ENCODE measurements at places on chromosomes 6 and 20.

GRCh38 chr6:158754738-158755137 lies 64.4 kb downstream of the EZR start:
- no peak for DNase-seq

DNA sequence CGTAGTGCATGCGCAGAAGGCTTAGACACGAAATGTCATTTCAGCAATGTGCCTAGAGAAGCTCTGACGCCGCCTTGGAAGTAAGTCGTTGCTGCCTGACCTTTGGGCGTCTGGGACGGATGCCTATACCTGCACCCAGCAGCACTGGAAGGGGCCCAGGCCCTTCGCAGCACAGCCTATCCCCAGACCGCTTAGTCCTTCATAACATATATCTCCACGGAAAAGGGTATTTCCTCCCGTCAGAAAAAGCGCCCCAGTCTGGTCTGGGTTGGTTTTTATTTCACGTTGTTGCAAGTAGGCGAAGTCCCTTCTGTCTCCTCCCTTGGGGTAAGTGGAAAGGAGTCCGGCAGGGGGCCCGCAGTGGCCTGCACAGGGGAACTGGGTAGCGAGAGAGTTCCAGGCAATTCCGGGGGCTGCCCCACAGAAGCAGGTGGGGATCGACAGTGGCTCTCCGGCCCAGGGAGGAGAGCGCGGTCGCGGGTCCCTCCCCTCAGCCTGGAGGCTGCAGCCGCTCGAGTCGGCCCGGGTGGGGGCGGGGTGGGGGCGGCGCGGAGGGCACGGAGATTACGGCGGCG lies 559 bp upstream of the EYA4 start:
- DNase-seq = no peak

DNA sequence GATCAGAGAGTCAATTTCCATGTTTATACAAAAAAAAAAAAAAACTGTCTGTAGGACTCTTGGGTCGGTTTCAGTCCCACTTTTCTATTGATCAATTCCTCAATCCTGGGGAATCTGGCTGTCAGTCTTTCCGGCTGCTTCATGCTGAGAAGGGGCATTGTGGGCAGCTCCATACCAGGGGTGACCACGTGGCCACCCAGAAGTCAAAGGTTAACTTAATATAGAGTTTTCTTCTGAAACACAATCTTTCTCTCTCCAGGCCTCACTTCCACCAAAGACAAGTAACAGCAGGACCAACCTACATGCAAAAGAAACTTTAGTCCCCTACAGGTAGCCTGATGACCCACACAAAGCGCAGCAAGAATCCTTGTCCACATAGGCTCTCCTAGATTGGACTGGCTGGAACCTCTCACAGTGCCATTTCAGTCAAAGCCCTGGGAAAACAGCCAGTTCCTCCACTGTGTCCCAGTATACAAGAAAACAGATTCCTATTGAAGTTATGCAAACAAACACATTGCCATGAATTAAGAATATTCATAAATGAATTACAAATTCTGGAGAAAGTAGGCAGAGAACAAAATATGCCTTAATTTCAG lies 18.5 kb upstream of the SERPINB9 start:
- no peak for DNase-seq

DNA sequence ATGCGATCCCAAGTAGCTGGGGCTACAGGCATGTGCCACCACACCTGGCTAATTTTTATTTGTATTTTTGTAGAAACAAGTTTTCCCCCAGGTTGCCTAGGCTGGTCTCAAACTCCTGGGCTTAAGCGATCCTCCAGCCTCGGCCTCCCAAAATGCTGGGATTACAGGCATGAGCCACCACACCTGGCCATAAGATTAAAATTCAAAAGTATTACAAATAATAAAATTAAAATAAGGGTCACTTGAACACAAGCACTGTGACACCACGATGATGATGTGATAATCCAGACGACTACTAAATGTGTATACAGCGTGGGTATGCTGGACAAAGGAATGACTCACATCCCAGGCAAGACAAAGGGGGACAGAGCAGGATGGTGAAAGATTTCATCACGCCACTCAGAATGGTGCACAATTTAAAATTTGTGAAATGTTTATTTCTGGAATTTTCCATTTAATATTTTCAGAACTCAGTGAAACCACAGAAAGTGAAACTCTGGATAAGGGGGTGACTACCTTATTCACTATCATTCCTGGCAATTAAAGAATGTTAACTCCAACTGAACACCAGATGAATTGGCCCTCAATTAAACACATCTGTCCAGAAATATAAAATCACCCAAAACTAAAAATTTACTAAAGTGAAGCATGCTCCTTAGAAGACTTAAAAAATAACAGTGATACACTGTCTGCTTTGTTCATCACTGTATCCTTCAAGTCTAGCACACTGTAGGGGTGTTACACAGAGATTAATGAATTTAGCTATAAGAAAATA lies 13.1 kb downstream of the B4GALT5 start:
- DNase-seq = no peak

DNA sequence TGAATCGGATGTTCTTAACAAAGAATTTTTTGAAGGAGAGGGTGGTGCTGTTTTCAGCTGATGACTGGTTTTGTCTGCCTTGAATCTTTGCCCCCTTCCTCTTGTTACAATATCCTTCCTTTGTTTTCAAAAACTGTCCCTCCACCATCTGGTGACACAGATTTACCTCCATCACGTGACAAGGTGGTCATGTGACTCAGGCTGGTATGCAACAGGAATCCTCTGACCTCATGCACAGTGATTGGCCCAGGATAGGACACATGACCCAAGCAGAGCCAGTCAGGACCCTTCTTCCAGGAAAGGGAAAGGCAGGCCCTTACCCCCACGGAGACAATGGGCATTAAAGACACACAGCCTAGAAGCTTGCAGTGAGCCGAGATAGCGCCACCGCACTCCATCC lies 84.7 kb upstream of the MC3R start:
- no peak for DNase-seq

DNA sequence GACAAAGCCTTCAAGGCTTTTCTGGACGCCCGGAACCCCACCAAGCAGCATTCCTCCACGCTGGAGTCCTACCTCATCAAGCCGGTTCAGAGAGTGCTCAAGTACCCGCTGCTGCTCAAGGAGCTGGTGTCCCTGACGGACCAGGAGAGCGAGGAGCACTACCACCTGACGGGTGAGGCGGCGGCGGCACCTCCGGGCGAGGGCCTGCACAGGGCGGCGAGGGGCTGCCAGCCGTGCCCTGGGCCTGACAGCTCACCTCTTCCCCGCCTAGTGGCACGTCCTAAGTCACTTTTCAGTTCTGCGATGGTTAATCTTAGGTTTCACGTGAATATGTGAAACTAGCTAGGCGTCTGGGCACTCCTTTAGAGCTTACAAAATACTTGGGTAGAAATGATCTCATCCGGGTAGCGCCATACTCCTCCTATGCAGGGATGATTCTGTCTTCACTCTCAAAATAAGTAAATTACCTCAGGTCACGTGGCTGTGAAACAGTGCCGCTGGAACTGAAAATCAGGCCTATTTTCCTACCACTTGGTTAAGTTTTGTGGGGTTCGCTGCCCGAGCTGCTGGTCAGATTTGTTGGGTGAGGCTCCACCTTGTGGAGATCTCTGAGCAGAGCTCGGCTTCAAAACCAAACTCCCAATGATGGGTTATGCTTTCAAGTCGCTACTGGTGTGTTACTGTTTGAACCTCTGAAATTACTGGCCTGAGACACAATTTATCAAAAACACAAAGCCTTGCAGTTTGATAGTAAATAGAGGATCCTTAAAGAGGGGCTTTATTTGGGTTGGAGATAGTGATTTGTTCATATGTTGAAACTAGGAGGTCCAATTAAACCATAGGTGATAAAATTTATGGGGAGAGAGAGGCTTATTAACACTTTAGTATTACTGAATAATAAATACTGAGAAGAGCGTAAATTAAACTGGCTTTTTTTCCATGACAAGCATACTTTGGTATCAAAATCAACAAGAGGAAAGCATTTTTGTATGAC lies 15.5 kb upstream of the CLDN20 start:
- peak; percentile 20 for DNase-seq

GRCh38 chr6:161755080-161755479 lies 481.2 kb upstream of the AGPAT4 start:
- DNase-seq = no peak

- no peak for DNase-seq
Measured at GRCh38 chr6:2876210-2877056, 26.7 kb downstream of the SERPINB9 start.

GRCh38 chr6:116268589-116269293 lies 11.0 kb downstream of the TSPYL1 start:
- no peak for DNase-seq

DNA sequence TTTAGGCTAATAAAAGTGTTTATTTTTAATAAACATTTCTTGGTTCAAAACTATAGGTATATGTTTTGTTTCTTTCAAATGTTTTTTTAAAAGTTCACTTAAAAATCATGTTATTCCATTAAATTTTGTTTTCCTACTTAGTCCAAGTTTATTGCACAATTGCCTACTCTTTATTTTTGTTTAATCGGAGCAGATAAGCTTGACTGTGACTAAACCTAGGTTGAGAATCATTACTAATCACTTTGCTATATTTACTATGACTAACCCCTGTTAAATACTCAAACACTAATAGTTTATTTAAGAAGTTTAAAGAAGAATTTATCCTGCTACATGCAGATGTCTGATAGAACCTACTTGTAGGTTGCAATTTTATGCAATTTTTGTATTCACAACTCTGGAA lies 18.8 kb downstream of the MAP3K4 start:
- no peak for DNase-seq

DNA sequence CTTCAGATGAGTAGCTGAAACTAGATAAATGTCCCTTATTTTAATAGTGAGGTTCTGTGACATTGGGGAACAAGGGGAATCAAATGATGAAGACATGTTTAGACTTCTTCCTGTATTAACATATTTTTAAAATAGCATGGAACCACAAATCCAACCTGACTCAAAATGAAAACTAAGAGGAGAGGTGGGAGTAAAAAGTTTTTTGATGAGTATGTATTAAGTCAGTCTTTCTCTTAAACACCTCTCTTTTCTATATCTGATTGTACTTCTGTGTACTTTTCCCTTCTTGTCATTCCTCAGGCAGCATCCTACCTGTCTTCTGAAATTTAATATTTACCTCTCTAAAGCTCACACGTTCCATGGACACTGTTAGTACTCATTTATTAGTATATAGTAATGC lies 8.7 kb upstream of the SDHAF4 start:
- DNase-seq = no peak

- DNase-seq = no peak
Measured at GRCh38 chr6:3911614-3912336, 62.6 kb downstream of the FAM50B start.

DNA sequence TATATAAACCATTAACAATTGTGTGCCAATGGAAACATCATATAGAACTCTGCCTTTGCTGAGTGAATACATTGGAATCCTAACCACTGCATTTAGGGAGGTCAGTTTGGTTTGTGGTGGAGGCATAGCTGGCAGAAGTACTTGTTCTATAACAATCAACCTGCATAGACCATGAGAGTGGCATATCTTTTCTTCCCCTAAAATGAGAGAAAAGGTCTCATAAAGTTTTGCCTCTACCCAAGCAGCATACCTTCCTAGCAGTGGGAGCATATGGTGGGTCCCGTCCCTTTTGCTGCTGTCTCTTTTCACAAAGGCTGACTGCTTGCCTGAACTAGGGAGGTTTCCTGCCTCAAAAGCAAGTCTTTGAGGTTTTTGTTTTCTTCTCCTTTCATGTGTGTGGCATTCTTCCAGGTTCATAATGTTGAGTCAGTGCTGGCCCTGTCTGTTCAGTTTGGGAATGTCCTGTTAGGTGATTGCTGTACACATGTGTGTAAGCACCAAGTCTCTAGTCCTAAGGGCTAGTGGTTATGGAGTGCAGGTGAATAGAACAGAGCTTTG lies 61.2 kb upstream of the SUPT3H start:
- peak; percentile 28 for DNase-seq

GRCh38 chr6:163538331-163538730 lies 123.8 kb downstream of the QKI start:
- no peak for DNase-seq

DNA sequence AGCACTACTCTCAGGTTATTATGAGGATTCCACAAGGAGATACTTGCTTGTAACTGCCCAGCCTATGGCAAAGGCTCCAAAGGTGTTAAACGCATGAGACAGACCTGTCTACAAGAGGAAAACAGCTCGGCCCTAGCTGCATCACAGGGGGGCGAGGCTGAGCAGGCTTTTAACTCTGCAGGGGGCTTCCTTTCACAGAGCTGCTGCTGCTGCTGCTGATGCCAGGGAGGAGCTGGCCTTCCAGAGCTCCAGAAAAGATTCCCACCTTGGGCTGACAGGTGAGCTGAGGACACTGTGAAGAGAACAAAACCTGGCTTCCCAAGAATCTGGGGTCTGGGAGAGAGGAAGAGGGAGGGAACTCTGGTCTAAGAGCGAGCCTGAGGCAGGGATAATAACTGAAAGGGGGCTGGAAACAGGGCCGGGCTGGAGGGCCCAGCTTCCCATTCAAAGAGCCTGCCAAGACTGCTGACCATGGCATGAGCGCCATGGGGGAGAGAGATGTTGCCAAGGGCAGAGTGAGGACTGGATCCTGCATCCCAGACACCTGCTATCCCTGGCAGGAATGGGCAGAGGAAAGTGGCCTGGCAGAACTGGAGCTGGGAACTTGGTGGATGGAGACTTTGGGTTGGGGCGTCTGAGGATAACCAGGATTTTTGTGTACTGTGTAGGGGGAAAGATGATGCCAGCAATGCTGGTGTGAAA lies 211.1 kb upstream of the LRFN2 start:
- no peak for DNase-seq

GRCh38 chr6:106670236-106670635 lies 40.9 kb downstream of the QRSL1 start:
- DNase-seq = no peak

DNA sequence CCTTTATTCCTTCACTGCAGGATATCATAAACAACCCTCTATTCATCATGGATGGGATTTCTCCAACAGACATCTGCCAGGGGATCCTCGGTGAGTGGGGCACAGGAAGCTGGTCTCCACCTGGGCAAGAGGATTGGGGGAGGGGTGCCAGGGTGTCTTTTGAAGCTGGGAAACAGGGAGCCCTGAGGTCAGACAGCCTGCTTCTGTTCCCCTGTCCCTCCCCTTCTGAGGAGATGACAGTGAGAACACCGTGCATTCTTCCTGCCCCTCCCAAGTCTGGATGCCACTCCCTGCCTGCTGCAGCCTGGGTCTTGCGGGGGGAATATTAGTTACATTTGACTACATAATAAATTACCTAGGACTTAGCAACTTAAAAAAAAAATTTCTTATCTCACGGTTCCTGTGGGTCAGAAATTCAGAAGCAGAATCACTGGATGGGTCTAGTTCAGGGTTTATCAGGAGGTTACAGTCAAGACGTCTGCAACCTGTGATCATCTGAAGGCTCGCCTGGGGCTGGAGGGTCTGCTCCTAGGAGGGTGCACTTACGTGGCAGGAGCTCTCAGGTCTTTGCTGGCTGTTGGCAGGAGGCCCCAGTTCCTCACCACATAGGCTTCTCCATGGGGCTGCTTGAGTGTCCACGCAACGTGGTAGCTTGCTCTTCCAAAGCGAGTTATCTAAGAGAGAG lies 11.4 kb downstream of the CAPN11 start:
- DNase-seq = no peak

- DNase-seq = no peak
Measured at GRCh38 chr6:50825375-50826036, 6.8 kb downstream of the TFAP2B start.

GRCh38 chr6:57267586-57268293 lies 45.6 kb upstream of the RAB23 start:
- DNase-seq = peak; percentile 44

GRCh38 chr6:57198926-57199636 lies 23.0 kb downstream of the RAB23 start:
- no peak for DNase-seq
